ENCODE measurements at places on chromosomes 1 and 21.
A peak's percentile ranks its signal among the peaks of the same experiment; 100 is the strongest.

GRCh38 chr1:32100807-32101708 is 6.8 kb upstream of the KPNA6 start:
- DNase-seq, result no peak

- DNase-seq, result no peak
These were observed 119.0 kb downstream of the LEPR start for GRCh38 chr1:65539266-65540131.

DNA sequence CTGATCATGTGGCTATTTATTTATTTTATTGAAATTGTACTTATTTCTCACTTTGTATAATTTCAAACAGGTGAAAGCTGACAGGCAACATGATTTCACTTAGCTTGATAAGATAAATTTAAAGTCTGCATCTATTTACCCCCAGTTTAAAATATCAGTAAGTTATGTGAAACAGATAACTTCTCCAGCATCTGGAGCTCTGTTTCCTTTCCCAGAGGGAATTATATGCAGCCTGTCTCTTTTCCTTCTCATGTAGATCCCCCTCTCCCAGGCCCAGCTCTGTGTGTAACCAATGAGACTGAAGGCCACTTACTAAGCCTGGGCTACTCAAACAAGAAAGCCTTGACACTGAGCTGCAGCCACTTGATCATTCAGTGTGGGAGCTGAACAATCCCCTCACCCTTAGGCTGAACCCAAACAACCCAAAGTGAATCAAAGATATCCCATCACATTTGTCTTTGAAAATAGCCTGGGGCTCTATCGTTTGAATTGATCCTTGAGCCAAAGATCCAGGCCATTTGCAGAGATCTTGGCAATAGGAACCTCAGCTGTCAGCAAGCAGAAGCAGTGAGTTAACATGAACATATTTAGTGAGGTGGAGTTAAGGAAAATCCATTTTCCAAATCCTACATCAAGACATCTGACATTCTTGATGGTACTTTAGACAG is 383.9 kb downstream of the TGFB2 start:
- no peak for DNase-seq

GRCh38 chr1:117571496-117571895 is 34.4 kb upstream of the TENT5C start:
- DNase-seq, result no peak

- DNase-seq, result no peak
These were observed 27.0 kb downstream of the IL10RB start for GRCh38 chr21:33293136-33293535.

- DNase-seq, result no peak
These were observed 112.9 kb upstream of the WARS2 start for GRCh38 chr1:119253366-119253765.

DNA sequence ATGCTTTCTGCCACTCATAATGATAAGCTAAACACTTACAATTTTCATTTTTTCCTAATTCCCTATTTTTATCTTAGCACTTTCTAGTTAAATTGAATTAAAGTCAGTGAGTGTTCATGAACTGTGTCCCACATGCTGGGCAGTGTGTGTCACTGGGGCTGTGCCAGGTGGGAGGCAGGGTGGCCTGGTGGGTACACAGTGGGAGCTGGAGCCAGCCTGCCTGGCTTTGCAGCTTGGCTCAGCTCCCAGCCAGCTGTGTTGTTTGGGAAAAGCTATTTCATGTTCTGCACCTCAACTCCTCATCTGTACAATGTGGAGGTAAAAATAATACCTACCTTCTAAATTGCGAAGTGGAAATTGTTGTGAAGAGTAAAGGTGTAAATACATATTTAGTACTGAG is 238.4 kb downstream of the PLA2G4A start:
- DNase-seq, result no peak

DNA sequence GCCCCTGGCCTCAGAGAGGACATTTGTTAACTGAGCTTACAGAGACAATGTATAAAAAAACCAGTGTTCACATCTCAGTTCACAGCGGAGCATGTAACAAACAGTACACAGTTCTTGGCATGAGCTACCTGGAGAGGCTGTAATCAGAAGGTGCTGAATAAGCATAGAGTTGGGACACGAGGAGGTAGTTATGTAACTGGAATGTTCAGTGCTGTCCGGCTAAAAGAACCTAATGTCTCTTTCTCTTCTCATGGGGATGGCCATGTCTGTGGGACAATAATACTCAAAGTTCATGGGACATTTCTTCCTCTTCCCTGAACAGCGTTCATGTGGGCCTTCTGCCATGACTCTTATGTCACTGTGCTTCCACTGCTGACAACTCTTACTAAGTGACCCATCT is 17.2 kb upstream of the STX12 start:
- DNase-seq, result no peak

- no peak for DNase-seq
These were observed 324.1 kb downstream of the ZP4 start for GRCh38 chr1:237566581-237566980.

DNA sequence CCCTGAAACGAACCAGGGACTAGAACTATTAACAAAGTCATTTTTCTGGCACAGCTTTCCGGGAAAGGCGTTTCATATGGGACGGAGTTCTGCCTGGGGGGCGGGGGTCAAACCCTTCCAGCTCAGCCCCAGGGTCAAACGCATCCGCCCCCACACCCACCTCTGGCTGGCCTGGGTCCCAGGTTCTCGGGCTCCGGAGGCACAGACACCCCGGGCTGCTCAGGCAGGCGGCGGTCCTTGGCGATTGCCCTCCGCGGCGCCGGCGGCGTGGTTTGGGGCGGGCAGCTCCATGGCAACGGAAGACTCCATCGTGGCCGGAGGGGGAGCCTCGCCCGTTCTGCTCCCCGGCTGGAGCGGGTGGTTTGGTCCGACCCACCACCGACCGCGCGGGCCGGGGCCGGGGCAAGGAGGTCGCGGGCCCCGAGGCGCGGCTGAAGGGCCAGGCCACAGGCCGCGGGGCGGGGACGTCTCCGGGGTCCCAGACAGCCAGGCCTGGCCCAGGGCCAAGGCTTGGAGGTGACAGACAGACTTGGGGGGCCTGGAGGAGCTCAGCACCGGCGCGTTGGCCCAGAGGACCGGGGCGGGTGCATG is at the start of gene CFAP74:
Gene CFAP74, minus strand, starts transcription at position 246 of the 591 bp plus-strand sequence. CDS start 12,830 bp downstream, outside the sequence.
- no peak for DNase-seq

DNA sequence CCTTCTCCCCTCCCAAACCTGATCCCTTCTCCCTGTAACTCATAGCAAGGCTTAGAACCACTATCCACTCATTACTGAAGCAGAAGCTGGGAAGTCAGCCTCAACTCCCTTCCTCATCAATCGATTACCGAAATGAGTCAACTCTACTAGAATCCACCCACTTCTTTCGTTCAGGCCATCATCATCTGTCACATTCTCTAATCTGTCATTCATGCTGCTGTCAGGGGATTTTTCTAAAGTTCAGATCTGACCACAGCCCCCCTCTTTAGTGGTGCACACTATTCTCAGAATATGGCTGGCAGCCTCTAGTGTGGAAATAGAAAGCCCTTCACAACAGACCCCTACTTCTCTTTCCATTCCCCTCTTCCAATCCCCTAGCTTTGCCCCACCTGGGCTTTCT is 5.1 kb downstream of the NT5C1A start:
- no peak for DNase-seq

- DNase-seq, result peak; percentile 55
These were observed at the start of gene CACHD1 for GRCh38 chr1:64469977-64470664. CACHD1 (plus strand) TSS chr1:64470129; CDS start chr1:64470745, 616 bp downstream.

- no peak for DNase-seq
These were observed 692.7 kb downstream of the LTN1 start for GRCh38 chr21:28299946-28300345.

DNA sequence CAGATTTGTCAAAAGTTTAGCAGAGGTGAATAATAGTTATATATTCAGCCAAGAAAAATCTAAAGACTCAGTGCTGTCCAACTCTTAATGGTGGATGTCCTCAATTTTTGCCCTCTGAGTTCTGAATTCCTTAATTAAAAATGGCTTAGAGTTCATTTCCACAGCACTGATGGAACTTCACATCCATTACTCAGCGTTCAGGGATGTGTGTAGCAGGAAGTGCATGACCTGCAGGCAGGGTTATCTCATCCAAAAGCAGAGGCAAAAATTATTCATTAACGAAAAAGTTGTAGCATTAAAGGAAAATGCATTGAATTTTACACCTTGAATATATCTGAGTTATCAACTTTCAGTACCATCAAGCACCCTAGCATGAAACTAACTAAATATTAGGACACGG is 96.7 kb downstream of the ZP4 start:
- DNase-seq, result no peak

DNA sequence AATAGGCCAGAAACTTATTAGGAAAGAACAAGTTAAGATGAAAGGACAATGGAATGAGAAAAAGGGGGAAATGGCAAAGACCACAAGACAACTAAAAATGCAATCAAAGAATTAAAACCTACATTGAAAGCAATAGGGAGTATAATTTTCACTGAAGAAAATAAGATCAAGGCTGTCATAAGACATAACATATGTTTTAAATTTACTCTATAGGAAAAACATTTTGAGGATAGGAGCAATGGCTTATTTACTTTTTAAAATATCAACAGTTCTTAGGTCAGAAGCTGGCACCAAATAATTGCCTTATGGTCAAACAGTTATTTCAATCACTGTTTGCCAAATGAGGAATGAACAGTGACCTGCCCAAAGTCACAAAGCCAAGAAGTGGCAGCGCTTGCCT is 171.2 kb upstream of the HOOK1 start:
- no peak for DNase-seq

DNA sequence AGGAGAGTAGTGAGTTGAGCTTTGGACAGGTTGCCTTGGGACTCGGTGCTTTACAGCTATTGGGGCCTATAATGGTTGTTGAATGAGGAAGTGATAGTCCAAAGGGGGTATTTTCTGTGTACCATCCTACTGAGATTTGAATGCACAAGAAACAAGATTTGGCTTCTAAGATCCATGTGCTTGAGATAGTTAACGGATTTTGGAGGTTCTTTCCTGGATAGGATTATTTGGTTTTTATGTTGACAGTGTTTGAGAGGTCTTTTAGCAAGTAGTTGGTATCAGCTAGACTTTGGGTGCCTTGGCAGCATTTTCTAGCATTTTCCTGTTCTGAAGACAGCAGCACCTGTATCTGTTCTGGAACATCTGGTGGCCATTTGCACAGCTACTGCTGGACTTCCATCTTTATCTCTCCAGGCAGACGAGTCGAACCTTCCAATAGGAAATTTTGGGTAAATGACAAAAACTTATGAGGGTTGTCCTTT is 3.6 kb upstream of the SCAF4 start:
- no peak for DNase-seq

DNA sequence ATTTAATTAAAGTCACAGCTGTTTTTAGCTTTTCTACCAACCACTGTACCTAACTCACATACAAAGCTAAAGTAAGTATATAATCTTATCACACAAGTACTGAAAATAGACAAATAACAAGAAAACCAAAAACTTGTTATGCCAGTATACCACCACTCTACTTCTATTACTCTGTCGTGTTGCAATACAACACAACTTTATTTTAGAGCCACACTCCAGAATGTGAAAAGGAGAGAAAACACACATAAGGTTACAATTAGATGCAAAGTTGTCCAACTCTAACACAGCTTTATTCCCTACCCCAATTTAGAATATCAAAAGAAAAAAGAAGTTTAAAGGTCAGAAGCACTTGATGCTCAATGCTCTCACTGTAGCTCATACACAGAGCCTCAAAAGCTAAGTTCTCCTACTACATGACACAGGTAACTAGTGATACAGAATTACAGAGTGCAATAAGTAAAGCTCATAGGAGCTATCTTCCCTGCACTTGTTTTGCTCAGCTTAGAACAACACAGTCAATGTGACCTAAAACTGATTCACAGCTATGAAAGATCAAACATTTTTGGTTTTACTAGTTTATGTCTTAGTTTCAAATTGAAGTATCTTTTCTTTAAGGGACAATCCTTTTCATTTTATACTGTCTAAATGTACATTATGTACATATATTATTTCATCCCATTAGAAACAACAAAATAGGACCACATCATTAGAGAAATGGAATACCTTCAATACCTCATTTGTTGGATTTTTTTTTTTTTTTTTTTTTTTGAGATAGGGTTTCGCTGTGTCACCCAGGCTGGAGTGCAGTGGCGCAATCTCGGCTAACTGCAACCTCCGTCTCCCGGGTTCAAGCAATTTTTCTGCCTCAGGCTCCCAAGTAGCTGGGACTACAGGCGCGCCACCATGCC is 29.2 kb downstream of the EYA3 start:
- DNase-seq, result no peak

DNA sequence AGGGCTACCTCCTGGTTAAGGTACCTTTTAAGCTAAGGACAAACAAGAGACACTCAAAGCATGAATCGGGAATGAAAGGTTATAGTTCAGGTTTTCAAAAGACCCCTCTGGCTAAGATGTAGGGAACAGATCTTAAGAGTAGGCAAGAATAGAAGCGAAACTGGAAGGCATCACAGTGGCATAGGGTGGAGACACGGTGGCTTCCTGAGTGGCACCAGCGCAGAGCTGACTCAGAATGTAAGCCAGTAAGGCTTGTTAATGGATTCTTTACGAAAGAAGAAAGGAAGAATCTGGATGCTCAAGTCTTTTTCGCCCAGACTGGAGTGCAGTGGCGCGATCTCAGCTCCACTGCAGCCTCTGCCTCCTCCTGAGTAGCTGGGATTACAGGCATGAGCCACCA is 21.2 kb downstream of the PADI6 start:
- DNase-seq, result peak; percentile 8

GRCh38 chr1:71770121-71770520 is 512.2 kb downstream of the NEGR1 start:
- DNase-seq, result no peak

DNA sequence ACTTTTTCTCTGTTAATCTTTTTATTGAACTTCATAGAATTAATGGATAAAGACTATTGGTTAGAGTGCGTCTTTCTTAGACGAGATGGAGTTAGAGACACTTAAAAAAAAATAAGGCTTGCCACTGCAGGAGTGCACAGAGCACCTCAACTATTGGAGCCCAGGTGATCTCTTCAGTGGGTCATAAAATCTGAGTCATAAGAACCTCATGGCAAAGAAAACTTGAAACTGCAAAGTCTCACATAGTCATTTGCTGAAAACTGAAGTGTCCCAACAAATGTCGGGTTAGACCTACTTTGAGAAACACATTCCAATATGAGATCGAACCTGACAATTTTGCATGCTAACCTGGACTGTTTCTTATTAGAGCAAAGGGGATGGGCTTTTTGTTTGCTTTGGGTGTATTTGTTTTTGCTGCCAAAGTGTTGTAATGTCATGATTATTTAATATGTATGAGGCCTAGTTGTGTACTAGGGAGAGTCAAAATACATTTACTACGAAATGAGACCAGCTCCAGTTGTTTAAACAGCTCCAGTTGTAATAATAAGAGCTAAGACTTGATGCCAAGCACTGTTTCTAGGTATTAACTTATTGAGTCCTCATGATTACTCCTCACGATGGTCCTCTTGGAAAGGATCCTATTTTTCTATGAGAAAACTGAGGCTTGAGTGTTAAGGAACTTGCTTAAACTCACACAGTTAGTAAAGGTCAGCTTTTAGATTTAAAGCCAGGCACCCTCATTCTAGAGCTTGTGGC is 65.1 kb downstream of the DDR2 start:
- no peak for DNase-seq

DNA sequence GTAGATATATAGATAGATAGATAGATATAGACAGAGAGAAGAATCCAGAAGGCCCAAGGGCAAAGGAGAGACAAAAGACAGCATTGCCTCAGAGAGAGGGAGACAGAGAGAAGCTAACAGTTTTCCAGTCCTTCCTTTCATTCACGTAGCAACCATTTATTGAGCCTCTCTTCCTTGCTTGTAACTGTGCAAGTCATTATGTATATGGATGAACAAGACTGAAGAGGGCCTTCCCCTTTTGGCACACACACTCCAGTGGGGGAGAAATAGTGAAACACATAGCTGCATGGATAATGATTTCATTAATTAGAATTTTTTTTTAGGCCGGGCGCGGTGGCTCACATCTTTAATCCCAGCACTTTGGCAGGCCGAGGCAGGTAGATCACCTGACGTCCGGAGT is 74.8 kb upstream of the PUM1 start:
- no peak for DNase-seq

GRCh38 chr1:10216090-10216749 is 5.8 kb downstream of the KIF1B start:
- DNase-seq, result no peak
